ENCODE measurements at places on chromosomes 5 and 9. TPM values are rescaled to one million over a fixed set of nuclear protein-coding genes. Genes with fewer than 3 reads are reported as not detected.

The GFI1B gene
- total RNA-seq: not detected

The TMEM252 gene
- not detected for total RNA-seq

The ACOT12 gene
- not detected for total RNA-seq

The ANXA2R gene
- total RNA-seq: 5.5 TPM

The PGM5 gene
- 18.1 TPM for total RNA-seq

DNA sequence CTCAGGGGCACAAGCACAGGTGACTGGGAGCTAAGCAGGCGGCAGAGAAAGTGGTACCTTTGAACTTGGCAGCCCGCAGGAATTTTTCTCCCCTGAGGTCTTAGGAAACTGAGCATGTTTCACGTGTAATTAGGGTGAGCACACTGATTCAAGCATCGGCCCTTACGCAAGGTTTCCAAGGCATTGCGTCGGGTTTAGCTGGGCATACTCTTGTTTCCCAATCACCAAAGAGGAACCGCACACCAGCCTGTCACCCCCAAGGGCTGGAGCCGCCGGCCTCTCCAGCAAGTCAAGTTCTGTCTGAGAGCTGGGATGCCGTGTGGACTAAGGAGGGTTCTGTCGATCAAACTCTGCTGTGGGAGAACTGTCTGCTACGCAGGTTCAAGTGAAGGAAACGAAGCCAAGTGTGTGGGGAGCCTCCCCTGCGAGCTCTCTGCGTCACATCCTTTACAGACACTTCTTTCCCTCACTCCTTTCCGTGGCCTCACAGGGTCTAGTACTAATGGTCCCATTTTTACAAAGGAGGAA, 53.0 kb downstream of the ERGIC1 start:
- DNase-seq: peak; percentile 79

GRCh38 chr5:108145351-108145750, 236.5 kb downstream of the FBXL17 start:
- DNase-seq: no peak

GRCh38 chr5:107743373-107744000, 72.8 kb upstream of the EFNA5 start:
- DNase-seq: no peak

GRCh38 chr9:31251386-31251785, 1133.1 kb upstream of the ACO1 start:
- no peak for DNase-seq

- no peak for DNase-seq
These were observed 4.0 kb upstream of the NIPSNAP3A start for GRCh38 chr9:104743376-104743985.

DNA sequence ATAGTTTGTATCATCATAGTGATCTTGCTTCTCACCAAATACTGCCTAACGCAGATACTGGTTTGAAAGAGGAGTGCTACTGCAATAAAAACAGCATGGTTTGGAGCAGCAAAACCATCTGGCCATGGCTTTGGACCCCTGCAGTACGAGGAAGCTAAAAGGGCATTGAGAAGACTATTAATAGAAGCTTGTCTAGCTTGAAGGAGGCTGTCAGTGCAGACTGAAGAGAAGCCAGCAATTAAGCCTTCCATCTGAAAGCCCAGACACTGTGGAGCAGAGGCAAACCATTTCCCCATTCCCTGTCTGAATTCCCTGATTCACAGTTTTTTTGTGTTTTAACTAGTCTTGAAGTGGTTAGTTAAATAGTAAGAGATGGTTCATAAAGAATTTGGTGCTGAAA, 281.6 kb downstream of the PTPRD start:
- no peak for DNase-seq

DNA sequence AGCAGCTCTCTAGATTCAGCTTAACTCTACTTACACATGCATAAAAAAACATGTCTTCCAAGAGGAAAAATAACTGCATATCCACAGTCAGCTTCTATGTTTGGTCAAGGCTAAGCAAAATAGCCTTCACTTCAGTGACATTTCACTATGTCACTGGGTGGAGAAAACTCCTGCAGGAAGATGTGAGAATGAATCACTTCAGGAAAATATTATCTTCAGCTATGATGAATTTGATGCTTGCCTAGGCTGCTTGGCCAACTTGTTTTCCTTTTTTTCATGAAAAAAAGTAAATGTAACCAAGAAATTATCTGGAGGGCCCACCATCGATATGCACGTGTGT, 143.0 kb upstream of the ZNF608 start:
- DNase-seq: no peak

GRCh38 chr9:36992501-36993316, 41.4 kb downstream of the PAX5 start:
- DNase-seq: no peak

GRCh38 chr5:9972059-9972458, 277.6 kb downstream of the ATPSCKMT start:
- DNase-seq: no peak

DNA sequence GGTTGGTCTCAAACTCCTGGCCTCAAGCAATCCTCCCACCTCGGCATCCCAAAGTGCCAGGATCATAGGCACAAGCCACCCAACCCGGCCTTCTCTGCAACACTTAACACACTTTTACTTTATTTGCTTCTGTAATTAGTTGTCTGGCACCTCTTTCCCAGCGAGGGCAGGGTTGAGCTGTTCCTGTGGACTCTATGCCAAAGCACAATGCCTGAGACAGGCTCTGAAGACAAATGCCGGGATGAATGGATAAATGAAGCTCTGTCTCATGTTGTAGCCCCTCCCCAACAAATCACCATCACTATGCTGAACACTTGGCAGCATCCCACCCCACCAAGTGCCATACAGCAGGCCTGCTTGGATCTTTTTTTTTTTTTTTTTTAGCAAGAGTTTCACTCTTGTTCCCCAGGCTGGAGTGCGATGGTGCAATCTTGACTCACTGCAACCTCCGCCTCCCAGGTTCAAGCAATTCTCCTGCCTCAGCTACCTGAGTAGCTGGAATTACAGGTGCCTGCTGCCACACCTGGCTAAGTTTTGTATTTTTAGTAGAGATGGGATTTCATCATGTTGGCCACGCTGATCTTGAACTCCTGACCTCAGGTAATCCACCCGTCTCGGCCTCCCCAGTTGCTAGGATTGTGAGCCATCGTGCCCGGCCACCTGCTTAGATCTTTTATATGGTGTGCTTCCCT, 21.3 kb downstream of the GPX3 start:
- DNase-seq: no peak

- DNase-seq: no peak
These were observed 356.5 kb downstream of the PRELID2 start for GRCh38 chr5:145478651-145479050.

GRCh38 chr9:114538241-114538640, 33.0 kb upstream of the WHRN start:
- DNase-seq: no peak

DNA sequence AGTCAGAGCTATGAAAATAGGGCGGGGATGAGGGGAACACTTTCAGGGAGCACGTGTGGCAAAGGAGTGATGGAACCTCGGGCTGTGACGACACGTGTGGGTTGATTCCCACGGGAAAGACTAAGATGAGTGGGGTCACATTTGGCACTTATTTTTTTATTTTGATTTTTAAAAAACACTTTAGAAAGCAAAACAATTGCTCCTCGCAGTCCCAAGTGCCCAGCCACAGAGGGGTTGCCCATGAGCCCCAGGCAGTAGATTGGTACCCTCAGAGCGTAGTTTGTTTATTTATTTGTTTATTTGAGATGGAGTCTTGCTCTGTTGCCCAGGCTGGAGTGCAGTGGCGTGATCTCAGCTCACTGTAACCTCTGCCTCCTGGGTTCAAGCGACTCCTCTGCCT, 69.7 kb downstream of the WNK2 start:
- no peak for DNase-seq

DNA sequence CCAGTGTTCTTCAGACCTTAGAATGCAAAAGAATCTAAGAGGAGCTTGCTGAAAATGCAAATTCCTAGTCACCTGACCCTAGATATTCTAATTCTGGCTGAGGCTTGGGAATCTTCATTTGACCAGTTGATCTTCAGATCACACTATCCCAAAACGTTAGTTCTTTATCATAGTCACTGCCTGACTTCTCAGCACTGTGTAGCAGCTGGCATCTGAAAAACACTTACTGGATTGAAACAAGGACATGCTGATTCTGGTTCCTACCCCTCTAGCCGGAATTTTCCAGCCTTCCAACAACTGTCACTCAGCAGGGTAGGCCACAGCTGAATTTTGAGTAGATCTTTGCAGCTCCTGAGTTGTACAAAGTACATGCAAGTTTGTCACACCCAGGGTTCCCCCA, 72.2 kb downstream of the EBF1 start:
- DNase-seq: no peak

- no peak for DNase-seq
These were observed 85.4 kb downstream of the HSD17B4 start for GRCh38 chr5:119537704-119538103.

Data from omental fat pad (tissue), 4 donors.